Neural crest cell (in vitro differentiated cells): ENCODE measurements at places on chromosomes 7 and 10.

DNA sequence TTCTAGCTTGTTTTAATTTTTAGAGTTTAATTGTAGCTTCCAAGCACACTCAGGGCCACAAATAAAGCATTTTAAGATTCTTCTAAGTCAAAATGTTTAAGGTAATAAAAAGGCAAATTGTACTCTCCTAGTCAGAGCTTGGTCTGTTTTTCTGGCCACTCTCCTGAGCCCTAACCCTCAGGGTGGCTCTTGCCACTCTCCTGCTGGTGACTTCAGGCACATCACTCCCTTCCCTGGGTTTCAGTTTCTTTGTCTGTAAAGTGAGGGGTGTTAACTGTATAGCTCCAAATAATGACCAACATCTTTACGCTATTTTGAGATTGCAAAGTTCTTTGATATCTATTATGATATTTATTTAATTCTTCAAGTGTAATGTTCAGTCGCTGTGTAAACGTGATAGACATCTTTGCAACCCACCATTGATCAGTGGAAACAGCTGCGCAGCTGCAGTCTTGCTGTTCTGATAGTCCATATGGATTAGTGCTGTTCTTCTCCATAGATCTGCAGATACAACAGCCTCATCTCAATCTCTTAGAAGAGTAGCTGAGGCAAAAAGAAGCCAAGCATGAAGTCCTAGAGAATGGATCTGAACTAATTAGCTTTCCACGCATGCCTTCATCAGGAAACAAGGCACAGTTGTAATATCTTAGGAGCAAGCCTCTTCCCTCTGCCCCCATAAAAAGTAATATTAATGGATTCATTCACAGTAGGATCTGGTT lies 189.9 kb downstream of the PLPP4 start:
- DNase-seq: no peak

DNA sequence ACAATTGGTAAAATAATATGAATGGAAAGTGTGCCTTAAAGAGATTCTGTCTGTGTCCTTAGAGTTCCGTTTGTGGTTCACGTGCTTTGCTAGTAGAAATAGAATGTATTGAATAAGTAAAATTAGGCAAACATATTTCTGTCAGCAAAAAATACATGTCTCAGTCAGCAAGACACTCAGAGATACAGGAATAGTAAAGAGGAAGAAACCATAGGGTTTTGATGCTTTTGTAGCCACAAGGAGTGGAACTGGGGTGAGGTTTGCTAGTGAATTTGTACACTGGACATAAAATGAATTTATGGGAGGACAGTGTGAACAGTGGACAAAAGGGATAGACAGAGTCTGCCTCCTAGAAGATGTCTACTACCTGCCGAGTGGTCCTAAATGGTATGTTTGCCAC lies 289.2 kb upstream of the NRP1 start:
- DNase-seq: no peak

GRCh38 chr7:2359610-2360009 lies 5.0 kb downstream of the EIF3B start:
- no peak for DNase-seq

DNA sequence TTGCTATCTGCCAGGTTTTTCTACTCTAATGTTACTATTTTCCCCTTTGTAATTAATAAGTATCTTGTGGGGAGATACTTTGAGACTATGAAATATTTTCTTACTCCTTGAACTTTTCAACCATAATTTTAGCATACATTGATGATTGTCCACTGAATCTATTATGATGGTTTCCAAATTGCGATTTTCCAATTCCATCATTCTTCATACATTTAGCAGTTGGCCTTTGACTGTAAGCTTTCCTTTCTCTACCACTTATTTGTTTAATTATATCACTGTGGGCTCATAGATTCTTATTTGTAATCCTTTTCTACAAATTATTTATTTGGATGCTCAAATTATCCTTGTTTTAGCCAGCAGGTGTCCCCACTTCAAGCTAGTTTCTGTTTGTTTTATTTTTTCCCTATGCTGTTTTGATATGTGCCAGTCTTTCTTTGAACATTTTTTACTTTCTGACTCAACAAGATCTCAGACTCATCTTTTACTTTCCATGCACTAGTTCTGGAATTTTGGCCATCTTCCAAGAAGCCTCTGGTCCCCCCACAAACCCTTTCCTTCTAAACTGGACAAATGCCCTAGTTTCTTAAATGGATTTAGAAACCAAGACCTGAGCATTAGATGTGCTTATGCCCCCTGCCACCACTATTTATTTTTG lies 11.4 kb upstream of the MRPS16 start:
- no peak for DNase-seq

- no peak for DNase-seq
Measured at GRCh38 chr7:136074843-136075242, 97.7 kb upstream of the MTPN start.

DNA sequence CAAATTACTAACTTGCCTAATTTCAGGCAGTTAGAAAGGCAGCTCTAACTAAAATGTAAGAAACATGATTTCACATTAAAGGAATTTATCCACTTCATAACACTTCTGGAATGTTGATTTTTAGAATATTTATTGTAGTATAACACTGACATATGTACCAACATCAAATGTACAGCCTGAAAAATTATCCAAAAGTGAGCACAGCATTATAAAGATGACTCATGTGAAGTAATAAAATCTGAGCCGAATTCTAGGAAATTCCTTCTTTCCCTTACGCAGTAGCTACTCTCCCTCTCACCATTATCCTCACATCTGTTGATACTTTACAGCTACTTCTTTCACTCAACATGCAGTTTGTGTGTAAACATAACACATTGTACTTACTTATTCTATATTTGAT lies 610.6 kb downstream of the ZWINT start:
- no peak for DNase-seq

GRCh38 chr10:51397695-51398094 lies 301.7 kb downstream of the CSTF2T start:
- no peak for DNase-seq

GRCh38 chr7:45661302-45661995 lies 87.3 kb downstream of the ADCY1 start:
- no peak for DNase-seq

DNA sequence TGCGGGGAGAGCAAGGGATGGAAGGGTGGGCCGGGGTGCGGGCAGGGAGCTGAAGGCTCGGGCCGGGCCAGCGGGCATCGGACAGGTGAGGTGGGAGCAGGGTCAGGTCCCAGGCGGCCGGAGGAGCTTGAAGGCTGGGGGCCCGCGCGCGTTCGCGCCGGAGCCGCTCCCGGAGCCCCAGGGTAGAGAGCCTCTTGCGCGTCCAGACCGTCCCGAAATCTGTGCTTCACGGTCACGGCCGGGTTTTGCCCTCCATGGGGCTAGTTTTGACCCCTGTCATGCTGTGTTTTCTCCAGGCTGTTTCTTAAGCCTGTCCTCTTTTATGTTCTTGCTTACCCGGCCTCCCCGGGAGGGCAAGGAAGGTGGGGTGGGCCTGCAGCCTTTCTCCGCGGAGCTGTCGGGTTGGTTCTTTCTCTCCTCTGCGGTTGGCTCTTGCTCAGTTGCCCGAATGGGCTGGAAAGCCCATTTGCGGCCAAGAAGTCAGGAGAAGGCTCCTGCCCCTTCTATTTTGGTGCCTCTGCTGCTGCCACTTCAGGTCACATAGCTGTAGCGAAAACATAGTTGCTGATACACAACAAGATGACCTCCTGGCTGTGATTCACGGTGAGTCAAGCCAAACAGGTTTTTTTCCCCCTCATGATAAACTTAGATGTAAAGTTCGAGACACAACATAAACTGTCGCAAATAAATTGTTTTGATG lies 650 bp downstream of the UBE2D1 start:
- DNase-seq: peak; percentile 3

- DNase-seq: peak; percentile 78
Measured at GRCh38 chr7:20778063-20778721, 8.5 kb downstream of the SP8 start.

DNA sequence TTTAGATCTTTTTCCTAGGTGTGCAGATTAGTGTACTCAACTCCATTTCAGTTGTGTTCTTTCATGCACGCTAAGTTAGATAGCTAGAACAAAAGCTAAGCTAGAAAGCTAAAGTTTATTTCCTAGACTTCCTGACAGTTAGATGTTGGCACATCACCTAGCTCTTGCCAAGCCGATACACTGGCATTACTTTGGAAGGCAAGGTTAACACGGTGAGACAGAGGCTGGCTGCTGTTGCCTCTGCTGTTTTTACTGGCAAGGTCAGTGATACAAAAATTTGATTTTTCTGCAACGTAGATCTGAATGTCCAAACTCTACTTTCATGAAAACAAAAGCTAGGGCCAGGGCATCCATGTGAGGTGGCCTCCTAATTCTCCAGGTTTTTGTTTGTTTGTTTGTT lies 203.4 kb downstream of the IMMP2L start:
- no peak for DNase-seq
